SJCRH30 (cell line): ENCODE measurements at places on chromosomes 11 and 22.

GRCh38 chr11:65716774-65717405 is 3.7 kb downstream of the RNASEH2C start:
- DNase-seq = no peak

DNA sequence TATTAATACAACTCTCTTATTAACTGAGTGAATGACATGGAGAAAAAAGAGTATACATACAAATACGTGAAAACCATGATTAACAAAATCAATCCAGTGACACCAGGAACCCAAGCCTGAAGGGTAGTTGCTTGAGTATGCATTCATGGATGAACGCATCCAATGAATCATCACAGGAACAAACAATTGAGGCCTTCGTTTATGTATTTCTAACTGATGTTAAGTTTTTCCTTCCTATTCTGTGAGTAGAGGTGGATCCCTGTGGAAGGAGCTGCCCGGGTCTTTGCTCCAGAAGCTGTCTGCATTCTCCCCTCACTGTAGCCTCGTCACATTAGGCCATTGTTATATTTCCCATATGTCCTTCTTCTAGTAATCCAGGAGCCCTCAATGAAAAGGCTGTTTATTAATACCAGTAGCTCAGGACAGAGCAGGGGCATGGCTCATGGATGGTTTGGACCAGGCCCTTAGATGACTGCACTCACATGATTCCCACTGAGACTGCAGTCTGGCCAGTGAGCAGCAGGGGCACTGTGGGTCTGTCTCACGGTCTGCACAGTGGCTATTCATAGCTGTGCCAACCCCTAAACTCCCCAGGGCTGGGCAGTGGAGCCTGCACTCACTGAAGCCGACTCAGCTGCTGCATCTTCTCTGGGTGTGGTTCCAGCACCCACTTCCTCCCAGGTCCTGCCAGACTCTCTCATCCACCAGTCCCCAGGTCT is 128.1 kb upstream of the TOP3B start:
- peak; percentile 70 for DNase-seq

GRCh38 chr11:63888170-63889086 is 28.5 kb downstream of the RCOR2 start:
- no peak for DNase-seq

DNA sequence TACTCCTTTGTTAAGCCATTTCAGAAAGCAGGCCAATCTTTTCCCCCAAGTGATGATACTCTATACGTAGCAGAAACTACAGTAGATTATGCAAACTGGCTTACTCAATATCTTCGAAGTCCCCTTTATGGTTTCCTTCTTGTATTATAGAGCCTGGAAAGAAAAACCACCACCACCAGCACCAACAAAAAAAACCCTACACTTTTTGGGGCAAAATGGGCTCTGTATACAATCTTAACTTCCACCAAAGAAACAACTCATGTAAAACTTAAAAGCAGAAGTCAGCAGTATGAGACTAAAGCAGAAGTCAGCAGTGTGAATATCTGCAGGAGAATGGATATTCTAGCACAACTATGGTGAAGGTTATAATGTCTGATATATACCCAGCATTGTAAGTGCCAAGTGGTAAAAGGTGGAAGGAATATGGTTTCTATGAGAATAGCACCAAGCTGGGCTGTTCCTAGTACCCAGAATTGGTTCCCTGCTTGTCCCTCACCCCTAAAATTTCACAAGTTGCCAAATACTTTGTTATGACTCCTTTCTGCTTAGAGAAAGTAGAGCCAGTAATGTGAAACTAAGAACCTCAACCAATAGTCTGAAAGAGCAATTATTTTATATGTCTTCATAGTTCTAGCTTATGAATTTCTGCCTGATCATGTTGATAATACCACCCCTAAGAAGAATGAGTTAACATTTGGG is 252.1 kb downstream of the SBF2 start:
- DNase-seq = no peak

DNA sequence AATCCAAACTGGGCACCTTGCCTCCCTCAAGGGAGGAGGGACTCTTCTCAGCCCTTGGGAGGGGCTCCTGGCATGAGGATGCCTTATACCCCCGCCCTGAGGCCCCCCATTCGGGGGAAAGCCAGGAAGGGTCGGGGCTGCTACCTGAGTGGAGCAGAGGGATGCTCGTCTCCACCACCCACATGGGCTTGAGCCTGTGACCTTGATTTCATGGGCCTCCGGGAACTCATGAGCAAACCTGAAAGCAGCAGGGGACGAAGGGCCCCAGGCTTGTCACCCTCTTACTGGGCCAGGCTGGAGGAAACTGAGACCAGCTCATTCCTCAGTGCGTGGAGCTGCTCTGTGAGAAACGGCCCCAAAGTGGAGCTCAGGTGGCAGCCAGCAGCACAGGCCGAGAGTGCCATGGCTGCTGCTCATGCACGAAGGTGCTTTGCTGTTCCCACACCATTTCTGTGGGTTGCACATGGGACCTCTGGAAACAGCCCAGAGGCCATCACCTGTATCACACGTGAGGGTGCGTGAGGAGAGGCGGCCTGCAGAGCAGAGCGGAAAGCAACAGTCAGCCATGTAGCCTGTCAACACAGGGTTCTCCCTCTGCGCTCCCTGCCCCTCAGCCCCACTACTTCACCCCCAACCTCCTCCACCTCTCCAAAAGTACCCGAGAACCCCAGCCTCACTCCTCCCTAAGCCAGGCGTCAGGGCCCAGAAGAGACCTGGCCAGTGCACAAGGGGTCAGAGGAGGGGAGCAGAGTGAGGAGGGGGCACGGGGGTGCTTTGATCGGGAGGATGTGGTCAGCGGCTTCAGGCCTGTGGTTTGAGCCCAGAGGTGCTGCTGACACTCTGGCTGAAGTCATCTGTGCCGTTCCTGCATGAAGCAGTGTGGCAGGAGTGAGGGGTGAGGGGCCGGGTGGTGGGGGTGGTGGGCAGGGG is 14.1 kb upstream of the IL2RB start:
- no peak for DNase-seq

GRCh38 chr11:22786475-22786874 is 43.1 kb downstream of the SVIP start:
- no peak for DNase-seq

DNA sequence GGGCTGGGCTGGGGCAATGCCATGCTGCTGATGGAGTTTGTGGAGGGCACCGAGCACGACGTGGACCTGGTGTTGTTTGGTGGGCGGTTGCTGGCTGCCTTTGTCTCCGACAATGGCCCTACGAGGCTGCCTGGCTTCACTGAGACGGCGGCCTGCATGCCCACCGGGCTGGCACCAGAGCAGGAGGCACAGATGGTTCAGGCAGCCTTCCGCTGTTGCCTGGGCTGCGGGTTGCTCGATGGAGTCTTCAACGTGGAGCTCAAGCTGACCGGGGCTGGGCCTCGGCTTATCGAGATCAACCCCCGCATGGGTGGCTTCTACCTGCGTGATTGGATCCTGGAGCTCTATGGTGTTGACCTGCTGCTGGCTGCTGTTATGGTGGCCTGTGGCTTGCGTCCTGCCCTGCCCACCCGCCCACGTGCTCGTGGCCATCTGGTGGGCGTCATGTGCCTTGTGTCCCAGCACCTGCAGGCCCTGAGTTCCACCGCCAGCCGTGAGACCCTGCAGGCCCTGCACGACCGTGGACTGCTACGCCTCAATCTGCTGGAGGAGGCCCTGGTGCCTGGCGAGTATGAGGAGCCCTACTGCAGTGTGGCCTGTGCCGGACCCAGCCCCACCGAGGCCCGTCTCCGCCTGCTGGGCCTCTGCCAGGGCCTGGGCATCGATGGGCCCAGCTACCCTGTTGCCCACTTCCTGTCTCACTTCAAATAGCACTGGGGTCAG is 4.2 kb upstream of the RPS6KB2 start:
- DNase-seq = no peak

DNA sequence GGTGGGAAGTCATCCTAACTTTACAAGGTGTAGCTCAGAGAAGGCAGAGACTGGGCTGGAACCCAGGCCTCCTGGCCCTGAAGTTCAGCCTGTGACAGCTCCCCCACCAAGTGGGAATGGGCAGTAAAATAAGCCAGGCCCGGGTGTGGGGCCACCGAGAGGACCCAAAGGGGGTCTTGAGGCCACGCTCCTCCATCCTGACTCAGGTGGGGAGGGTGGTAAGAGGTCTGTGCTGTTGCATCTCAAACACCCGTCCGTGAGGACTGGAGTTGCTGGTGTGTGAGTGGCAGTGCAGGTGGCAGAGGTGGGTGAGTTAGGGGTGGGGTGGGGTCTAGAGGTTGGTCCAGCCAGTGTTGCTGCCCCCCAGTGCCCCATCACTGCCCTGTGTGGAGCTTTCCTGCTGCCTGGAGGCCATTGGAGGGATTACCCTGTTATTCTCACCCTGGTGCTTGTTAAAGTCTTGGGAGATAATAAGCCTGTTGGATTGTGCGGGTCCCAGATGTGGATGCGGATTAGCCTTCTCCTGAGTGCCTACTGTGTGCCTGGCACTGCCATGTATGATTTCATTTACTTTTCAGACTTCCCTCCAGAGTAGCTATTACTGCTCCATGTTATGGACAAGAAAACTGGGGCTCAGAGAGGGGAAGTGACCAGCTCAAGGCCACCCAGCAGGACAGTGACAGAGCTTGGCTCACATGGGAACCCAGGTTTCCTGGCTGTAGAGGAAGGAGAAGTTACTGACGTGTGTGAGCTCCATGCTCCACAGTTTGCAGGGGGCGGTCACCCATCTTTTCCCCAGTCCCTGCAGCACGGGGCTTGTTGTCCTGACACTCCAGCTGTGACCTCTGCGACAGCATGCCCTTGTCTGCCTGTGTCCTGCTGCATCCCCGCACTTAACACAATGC is 12.9 kb downstream of the SERPINH1 start:
- no peak for DNase-seq
